Amniotic epithelial cell (primary cell): ENCODE measurements at places on chromosomes 5 and 9.

DNA sequence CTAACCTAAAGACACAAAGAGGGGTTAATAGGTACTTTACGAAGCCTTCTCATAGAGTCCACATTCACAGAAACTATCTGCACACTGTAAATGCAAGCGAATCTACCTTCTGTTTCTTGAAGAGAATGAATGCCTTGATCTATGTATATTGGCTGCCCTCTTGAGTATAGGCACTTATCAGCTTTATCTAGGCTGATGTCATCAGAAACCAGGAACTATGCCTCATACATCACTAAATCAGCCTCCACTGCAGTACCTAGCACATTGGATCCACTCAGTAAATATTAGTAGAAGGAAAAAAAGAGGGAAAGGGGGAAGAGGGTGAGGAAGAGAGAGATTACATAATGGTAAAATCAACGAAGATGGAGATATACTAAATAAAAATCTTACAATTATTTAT is 477.1 kb downstream of the CAAP1 start:
- DNase-seq: no peak

GRCh38 chr9:97963232-97963631 is 19.9 kb upstream of the ANP32B start:
- DNase-seq: no peak

GRCh38 chr9:87812375-87813118 is 70.1 kb upstream of the SPATA31E1 start:
- DNase-seq: peak; percentile 81

- DNase-seq: peak; percentile 55
These were observed 141.1 kb upstream of the RANBP3L start for GRCh38 chr5:36442796-36443195.

GRCh38 chr5:51518607-51519006 is 135.4 kb downstream of the ISL1 start:
- no peak for DNase-seq

GRCh38 chr5:40235471-40236400 is 444.0 kb upstream of the PTGER4 start:
- peak; percentile 13 for DNase-seq

DNA sequence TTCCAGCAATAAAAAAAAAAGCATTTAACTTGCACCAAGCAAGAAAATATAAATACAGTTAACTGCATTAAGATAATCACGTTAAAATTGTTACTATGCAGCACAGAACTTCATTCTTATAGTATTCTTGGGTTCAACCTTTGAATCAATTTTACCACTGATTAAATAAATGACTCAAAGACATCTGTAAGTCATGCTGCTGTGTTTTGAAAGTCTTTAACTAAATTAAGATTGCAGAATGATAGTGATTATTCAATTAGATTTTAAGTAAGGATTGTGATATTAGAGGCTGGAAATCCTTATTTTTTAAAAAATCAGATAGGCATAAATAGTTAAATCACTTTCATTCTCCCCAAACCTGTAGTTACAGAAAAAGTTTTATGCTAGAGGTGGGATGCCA is 116.4 kb downstream of the SCAMP1 start:
- DNase-seq: no peak

- DNase-seq: peak; percentile 49
These were observed 54.8 kb downstream of the IQGAP2 start for GRCh38 chr5:76457674-76458485.

DNA sequence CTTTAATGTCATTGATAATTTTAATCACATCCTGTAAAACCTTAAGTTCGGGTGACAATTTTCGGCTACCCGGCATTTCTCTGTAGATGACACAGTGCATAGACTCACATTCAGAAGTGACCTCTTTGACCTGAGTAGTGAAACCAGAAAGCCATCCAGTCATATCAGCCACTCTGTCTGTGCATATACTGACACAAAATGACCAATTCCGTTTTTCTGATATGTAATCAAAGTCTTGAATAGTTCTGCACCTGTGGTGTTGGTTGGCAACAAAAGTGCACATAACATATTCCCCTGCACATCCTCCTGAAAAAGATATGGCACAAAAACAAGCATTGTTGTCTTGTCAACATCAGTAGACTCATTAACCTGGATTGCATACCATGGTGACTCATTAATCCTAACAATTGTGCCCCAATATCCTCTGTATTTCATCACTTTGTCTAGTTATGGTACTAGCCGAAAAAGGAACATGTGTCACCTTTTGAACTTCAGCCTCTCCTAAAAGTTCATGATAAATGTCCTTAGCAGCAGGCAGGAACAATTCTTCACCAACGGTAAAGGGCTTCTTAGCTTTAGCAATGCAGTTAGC is 4.6 kb upstream of the HNRNPA0 start:
- DNase-seq: no peak

DNA sequence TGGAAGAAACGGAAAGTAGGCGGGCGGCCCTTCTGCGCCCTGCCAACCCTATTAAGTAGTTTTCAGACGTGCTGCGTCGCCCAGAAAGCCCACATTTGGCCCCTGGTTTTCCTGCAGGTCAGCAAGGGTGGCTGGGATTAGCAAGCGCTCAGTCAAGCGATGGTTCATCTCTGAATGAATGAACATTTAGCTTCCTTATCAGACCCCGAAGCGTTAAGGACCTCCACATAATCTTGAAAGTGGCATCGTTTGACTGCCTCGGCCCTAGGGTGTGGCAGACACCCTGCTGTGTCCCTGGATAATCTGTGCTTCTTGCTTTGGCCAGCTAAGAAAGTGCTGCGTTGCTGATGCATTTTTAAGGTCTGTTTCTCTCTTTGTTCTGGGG is 684 bp downstream of the TOR1B start:
- DNase-seq: no peak

DNA sequence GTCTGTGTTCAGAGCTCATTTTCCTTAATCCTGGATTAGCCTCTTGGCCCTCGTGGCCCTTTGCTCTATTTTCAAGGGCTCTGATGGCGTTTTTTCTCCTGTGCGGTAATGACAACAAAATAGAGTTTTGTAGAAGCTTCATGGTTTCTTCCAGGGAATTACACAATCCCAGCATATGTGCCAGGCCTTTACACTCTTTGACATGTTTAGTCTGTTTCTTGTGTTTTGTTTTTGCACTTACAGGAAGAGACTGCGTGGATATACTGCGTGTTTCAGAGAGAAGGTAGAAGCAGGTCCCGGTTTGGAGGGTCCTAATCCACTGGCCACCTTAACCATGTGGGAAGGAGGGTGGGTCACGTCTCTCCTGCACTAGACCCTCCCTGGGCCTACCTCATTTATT is 400.2 kb upstream of the IRX4 start:
- DNase-seq: no peak

- no peak for DNase-seq
These were observed 59.5 kb downstream of the PARP8 start for GRCh38 chr5:50725800-50726474.

GRCh38 chr9:72043576-72043975 is 16.8 kb downstream of the C9orf57 start:
- DNase-seq: no peak

DNA sequence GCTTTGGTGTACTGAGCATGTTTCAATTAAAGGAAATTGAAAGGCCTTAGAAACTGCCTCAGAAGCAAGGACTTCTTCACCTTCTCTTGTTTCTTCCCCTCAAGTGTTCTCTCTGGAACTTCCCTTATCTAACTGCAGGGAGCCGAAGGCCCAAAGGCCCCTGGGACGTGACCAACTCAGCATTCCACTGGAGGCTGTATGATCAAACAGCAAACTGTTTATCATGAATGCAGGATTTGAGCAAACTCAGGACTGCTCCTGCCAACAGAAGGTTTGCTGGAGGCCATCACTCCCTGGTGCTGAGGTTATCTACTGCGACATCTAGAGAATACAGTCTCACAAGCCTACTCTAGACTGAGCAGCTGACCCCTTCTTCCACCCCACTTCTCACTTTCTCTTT is 4.8 kb upstream of the CDH10 start:
- no peak for DNase-seq

DNA sequence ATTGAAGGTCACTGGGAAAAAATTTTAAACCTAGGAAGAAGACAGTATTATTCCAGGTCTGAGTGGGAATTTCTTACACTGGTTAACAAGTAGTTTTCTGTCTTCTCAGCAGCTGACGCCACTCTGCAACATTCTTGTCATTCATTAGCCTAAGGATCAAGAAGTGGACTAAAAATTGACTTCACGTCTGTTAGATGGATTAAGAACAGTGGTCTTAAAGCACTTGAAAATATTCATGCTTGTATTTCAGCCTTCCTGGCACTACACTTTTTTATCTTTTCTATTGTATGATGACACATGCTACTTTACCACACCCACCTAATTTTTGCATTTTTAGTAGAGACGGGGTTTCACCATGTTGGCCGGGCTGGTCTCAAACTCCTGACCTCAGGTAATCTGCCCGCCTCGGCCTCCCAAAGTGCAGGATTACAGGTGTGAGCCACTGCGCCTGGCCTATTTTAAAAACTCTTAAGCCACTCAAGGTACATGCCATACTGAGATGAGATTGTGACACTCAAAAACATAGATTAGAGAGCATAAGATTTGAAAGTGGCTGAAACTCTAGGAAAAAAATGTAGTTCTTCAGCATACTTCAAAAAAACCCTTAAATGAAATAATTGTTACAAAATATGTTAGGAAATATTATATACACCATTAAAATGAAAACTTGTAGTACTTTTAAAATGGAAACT is 8.4 kb downstream of the MATR3 start:
- DNase-seq: peak; percentile 17

DNA sequence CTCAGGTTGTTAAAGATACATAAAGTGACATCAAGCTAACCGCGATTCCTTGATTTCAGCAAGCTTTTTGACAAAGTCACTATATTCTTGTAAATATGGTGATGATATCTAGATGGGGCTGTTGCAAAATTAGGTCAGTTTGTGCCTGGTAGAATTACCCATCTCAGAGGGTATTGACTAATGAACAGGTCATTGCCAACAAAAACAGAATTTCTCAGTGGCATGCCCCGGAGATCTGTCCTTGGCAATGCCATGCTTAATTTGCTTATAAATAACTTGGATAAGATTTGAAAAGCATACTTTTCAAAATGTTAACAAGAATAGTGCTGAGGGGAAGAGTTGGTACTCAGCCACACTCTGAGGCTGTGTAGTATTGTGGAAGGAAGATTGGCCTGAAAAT is 783.3 kb upstream of the SEMA6A start:
- DNase-seq: no peak

- DNase-seq: no peak
These were observed 159.3 kb downstream of the TMC1 start for GRCh38 chr9:72680593-72681282.

GRCh38 chr5:373710-374602 is 52.4 kb downstream of the AHRR start:
- peak; percentile 41 for DNase-seq

DNA sequence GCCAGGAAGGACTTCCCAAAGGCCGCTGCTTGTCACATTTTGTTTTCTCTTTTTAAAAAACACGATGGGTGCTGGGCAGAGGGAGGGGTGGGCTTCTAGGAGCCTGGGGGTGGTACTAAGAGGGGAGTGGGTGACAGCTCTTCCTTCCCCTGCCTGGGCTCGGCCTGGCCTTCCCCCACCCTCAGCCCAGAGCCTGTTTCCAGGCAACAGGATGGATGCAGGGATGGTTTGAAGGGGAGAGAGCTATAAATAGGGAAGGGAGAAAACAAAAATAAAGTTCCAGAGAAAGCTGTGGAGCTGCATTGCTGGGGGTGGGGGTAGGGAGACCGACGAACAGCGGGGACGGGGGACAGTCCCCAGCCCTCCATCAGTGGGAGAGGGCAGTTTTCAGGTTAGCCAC is 6.6 kb upstream of the GPRIN1 start:
- no peak for DNase-seq

GRCh38 chr9:97046228-97046627 is 7.3 kb upstream of the CTSV start:
- DNase-seq: peak; percentile 20

DNA sequence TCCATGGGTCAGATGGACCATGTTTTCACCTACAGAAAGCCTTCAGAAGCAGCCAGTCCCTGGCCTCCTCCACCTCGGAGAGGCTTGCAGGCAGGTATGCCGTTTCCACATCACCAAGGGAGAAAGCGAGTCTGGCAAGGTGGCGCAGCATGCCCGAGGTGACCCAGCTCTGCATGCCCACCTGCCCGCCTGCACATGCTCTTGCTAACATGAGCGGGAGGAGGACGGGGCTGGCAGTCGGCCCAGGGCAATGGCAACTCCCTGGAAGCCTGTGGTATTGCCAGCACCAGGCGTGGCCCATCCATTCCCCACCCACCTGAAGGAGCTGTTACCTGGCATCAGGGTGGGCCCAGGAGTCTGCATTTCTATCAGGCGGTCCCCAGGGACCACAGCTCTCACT is 3.3 kb upstream of the NINJ1 start:
- DNase-seq: no peak

- DNase-seq: peak; percentile 80
These were observed 1.3 kb downstream of the HMGXB3 start for GRCh38 chr5:150001660-150002486.

- no peak for DNase-seq
These were observed 82.2 kb upstream of the HSPA9 start for GRCh38 chr5:138657360-138657759.

DNA sequence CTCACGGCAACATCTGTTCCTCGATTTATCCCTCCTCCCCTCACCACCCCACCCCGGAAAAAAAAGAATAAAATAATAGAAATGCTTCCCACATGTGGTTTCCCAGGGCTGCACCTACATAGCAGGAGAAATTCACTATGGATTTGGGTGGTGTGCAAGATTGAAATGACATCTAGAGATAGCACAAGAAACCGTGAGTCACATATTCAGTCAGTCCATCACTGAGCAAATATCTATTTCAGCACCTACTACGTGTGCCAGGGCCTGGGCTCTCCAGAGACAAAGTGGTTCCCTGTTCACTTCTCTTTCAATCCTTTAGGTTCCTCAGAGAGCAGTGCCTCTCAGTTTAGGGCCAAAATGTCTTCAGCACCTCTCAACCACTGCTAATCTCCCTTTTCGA is 45.0 kb upstream of the TTC1 start:
- no peak for DNase-seq

- DNase-seq: peak; percentile 99
These were observed 50.4 kb upstream of the STXBP1 start for GRCh38 chr9:127561491-127562278.

DNA sequence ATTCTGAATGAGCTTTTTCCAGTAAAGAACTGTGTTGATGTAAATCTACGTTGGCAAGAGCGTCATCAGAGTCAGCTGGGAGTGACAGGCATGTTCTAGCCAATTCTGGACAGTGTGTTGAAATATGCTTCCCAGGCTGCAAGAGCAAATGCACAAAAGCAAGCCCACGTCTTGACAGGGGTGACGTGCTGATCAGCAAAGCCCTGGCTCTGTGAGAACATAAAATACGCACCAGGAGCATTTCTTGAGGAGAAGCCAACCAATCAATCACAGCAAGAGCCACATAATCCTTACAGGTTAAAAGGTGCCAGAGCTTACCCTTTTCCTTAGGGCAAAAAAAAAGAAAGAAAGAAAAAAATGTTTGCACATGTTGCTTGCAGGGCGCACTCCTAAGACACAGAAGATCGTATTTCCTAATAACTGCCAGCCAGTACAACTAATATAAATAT is 148.1 kb downstream of the PDE4D start:
- peak; percentile 99 for DNase-seq
